ENCODE measurements at places on chromosomes 7 and 10.

DNA sequence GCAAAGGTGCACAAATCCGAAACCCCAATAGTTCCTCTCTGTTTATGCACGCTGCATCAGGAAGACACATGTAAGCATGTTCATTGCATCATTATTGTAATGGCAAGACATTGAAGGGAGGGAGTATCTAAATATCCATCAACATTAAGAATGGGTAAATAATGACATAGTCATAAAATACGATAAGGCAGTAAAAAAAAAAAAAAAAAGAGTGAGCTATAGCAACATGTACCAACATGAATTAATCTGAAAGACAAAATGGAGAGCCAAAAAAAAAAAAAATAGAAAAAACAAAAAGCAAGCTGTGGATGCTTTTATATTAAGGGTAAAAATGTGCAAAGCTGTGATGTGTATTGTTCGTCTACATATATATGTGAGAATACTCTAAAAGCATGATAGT, 70.2 kb upstream of the ABLIM1 start:
- no peak for DNase-seq

DNA sequence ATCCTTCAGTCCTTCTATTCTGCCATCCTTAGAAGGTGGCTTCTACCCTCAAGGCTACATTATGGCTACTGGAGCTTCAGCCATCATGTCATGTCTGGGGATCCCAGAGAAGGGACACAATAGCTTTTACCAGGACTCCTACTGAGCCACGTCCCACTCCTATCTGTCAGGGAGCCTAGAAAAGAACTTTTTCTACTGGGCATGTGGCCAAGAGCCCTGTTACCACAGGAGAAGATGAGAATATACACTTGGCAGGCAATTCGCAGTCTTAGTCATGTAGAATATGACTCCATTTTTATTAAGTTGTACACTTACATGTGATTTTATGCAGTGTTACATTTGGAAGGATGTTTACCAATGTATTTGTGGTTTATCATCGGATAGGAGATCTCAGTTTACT, 64.6 kb upstream of the KCNMA1 start:
- no peak for DNase-seq

DNA sequence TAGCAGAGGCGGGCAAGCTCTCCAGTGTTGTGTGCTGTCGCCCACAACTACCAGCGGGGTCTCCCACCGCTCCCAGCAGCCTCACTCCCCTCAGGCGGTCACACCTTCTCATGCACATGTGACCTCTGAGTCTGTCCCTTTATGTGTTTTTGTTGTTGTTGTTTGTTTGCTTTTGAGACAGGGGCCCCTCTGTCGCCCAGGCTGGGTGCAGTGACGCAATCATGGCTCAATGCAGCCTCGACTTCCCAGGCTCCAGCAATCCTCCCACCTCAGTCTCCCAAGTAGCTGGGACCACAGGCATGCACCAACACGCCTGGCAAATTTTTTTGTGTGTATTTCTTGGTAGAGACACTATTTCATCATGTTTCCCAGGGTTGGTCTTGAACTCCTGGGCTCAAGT, 1.5 kb downstream of the CPSF4 start:
- DNase-seq: no peak

GRCh38 chr10:89092981-89093380, 102.4 kb downstream of the FAS start:
- DNase-seq: no peak

DNA sequence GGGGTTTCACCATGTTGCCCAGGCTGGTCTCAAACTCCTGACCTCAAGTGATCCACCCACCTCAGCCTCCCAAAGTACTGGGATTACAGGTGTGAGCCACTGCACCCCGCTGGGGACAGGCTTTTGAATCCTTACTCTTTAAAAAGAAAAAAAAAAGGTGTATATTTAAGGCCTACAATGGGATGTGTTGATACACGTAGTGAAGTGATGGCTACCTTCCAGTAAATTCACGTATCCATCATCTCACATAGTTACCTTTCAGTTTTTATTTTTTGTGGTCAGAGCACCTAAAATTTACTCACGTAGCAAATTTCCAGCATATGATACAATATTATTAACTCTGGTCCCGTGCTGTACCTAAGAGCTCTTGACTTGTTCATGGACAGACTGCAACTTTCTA, 119.5 kb upstream of the INSYN2A start:
- DNase-seq: no peak

- no peak for DNase-seq
These were observed 96.5 kb upstream of the PIP4K2A start for GRCh38 chr10:22810643-22811465.

DNA sequence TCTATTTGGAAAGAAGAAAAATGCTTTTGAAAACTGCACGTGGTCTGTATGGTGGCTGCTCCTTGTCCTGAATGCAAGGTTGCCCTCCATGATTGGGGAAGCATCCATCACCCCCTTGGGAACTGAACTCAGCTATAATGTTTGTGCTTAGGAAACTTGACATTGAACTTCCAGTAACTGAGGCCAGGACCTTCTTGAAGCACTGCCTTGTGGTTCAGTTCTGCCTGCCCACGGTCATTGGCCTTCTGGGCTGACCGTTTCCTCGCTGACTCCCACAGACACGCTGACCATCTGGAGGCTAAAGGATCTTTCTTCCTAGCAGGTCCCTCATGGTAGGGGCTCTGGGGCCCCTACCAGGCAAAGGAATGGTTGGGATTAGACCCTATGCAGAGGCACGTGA, 247.8 kb downstream of the CAMK1D start:
- no peak for DNase-seq

DNA sequence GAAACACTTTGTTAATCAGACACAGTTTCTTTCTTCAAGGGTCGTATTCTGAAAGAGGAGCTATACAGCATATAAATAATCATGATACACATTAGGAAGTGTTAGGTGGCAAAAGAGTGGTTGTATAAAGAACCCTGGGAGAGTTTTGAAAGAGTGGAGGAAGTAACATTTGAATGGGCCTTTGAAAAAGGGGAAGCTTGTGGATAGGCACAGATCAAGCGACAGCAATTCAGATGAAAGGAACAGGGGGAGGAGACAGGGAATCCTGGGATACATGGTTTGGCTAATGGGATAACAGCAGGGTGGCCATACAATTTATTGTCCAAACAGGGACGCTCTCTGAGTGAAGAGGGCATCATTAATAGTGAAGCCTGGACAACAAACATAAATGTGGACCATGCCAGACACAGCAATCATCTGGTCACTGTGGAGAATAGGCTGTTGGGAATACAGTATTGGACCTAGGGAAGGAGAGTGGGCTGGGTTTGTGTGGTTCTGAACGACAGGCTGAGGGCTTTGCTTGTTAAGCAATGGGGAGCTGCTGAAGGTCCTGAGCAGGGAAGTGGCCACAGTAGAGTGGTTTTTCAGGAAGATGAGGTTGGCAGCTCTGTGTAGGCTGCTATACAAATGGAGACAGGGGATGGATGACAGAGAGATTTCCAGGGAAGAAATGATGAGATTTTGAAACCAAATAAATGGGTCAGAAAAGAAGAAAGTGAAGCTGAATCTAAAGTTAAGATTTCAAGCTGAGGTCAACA, 75.9 kb downstream of the ICA1 start:
- DNase-seq: no peak

DNA sequence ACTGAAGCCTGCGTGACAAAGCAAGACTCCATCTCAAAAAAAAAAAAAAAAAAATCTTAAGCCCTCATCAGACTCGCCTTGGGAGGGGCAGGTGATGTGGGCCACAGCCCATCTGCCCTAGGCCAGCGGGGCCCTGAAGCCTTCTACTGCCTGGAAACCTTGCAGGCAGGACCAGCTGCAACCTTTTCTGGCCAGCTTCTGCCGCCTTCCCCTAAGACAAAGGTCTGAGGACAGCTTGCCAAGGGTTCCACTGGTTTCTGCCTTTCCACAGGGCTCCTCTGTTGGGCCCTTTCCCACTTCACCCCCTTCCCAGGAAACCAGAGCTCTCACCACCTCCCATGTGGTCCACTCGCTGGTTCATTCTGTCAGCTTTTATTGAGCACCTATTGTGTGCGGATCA, 35.2 kb downstream of the UBTD1 start:
- no peak for DNase-seq

DNA sequence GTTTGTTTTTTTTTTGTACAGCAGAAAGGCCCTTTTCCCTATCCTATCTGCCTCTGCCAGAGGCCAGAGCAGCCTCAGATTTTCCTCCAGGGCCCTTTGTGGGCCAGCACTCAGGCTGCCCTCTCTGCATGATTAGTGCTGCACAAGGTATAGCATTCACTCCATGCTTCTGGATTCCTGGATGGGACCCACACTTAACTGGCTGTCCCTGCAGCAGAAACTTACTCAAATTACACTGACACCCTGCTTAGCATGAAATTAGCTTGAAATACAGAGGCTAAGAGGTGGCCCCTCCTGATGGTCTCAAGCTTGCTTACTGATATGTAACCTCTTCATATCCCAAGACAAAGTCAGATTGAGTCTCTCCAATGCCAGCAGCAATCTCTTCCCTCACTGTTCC, 239.3 kb downstream of the SORCS1 start:
- no peak for DNase-seq

DNA sequence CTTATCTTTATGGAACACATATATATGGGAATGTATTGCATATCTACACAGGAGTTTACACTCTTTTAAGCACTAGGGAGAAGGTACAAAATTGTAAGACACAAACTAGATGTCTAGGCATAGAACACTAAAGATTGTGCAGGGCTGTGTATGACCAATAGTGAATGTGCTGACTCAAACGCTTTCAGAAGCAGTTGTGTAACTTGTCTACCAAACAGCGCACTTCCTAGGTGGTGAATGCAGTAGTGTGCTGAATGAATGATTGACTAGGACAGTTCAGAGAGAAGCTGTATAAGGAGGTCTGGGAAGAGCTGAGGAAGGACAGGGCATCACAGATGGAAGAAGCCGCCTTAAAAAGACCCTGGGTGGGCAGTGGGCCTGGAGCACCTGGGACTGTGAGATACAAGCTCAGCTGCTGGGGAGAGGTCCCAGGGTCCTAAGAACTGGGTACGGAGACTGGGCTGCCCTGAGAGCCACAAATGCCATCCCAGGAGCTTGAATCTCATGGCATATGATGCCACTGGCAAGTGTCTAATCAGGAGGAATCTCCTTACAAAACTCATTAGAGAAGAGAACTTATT, 14.2 kb downstream of the CLRN3 start:
- DNase-seq: no peak

DNA sequence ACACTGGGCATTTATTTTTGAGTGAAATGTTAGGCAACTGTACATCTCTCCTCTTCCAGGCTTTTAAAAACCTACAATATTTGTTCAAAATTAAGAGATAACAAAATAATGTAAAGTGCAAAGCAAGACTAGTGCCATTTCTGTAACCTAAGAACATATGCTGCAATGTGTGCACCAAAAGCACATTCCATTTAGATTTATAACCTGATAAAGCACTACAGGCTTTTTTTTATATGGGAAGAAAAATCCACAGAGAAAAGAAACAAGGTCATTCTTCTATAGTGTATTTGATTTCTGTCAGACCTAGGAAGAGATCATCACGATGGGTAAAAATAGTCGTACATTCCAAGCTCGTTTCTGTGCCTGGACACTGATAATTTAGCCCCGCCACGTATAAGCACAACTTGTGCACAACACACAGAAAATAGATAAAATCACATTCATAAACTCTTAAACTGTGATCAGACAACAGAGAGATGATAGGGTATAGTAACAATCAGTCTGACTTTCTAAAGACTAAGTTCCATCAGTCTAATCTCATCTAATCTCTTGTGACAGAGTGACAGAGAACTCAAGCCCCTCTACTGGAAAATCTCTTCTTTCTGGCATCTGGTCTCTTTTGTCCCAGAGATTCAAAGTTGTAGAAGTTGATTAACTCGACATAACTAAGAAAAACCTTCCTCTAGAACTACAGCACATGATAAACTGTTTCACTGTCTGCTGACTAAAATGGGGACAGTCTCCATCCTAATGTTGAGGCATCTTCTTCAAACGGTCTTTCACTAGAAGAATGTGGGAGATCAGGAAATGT, 6.7 kb downstream of the LAMB1 start:
- no peak for DNase-seq

DNA sequence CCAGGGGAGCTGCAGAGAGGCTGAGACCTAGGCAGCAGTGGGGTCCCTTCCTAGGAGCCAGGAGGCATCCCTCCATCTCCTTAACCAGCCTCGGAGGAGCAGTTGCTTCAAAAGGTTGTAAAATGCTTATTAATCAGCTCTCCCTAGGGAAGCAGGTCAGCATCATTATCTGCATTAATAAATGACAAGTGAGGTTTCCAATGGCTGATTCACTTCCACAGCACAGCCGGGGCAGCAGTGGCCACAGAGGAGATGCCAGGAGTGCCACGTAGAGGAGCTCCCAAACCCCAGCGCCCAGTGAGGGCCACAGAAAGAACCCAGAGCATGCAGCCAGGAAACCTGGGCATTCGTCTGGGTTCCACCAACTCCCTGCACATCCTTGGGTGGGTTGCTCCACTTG, 8.2 kb upstream of the NPFFR1 start:
- DNase-seq: no peak

DNA sequence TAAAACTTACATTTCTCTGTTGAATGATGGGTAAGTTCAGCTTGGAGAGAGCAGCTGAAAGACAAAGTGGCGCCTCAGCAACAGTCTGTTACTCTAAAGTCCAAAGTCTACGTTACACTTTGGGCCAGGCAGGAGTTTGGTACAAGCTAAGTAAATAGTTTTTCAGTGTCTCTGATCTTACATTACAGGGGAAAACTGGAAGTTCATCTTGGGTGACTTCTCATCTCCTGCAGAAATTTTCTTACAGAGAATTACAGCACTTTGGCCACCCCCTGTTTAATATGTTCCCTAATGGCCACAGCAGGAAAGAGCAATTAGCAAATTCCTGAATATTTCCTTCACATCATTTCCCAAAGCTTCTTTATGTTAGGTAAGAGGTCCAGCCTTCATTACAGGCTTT, 67.1 kb downstream of the ABCC2 start:
- DNase-seq: no peak

DNA sequence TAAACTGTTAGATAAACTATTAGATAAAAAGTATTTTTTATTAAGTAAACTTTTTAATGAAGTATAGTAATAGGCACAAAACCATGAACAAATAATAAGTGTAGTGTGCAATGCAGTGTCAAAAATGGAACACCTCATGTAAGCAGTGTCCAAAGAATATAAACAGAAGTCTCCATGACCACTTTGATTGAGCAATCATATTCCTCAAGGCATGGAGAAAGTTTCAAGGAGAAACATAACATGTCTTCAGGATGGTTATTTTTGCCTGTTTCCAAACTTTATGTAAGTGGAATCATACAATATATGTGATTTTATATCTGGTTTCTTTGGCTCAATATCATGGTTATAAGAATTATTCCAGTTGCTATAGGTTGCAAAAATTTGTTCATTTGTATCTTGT, 6.1 kb upstream of the RELN start:
- DNase-seq: no peak

GRCh38 chr7:105799006-105799405, 77.4 kb downstream of the ATXN7L1 start:
- DNase-seq: no peak

GRCh38 chr10:112512294-112512693, 65.3 kb downstream of the VTI1A start:
- no peak for DNase-seq

Measured in stimulated activated CD8-positive, alpha-beta memory T cell treated with anti-CD3 and anti-CD28 coated beads, Interleukin-7, amount 100 ng/mL, for 24 hours (primary cell).